CD4-positive, alpha-beta T cell treated with Interferon alpha-2 for 1 hour (primary cell): ENCODE measurements at places on chromosomes 5 and 9.

DNA sequence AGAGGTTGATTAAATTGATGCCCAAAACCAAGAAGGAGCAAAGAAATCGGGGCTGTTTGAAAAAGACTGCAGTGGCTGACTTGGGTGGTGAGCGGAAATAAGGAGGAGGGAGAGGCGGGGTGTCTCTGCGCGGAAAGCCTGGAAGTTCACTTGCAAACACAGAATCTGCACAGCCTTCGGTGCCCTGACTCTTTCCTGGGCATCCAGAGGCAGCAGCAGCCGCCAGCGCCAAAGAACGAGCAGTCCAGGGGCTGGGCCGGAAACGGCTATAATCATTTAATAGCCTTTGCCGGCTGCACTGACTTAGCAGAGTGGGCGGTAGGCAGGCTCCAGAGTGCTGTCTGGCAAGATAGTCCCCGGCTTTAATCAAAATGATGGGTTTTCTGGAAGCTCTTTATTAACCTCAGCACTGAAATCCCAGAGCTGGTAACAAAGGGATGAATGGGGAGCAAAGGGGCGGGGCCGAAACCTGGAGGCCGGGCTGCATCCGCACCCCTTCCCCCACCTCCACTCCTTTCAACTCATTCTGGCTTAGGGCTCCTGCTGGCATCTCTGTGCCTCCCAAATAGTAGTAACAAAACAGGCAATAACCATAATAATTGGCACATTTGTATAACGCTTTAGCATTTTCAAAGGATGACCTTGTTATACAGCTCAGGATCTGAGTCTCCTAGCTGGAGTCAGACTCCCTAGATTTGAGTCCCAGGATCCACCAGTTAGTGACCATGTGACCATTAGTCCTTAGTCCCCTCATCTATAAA, 35.7 kb downstream of the PCDHAC2 start:
- DNase-seq = no peak

- no peak for DNase-seq
Observed at GRCh38 chr9:22031655-22032411, 22.7 kb upstream of the CDKN2B start.

- peak; percentile 75 for DNase-seq
Observed at GRCh38 chr9:92986176-92987119, 39.1 kb downstream of the FGD3 start.

DNA sequence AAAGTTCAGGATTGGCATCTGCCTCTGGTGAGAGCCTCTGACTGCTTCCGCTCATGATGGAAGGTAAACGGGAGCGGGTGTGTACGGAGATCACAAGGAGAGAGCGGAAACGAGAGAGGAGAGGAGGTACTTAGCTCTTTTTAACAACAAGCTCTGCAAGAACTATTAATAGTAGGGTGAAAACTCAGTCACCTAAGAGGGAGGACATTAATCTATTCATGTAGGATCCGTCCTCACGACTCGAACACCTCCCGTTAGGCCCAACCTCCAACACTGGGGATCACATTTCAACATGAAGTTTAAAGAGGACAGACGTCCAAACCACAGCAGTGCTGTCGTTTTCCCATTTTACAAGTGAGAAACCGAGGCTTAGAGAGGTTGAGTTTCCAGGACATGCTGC, 173.7 kb downstream of the SLC28A3 start:
- DNase-seq = no peak
